ENCODE measurements at places on chromosomes 4 and X. TPM values are rescaled to one million over a fixed set of nuclear protein-coding genes. Genes with fewer than 3 reads are reported as not detected.

GRCh38 chr4:10974371-10974770 is 289.8 kb upstream of the CLNK start:
- no peaks in the 10 kb centered on the region for H3K27me3 ChIP-seq
- H3K4me3 ChIP-seq = no peak overlapping the region
- peaks cover 7% of the 10 kb centered on the region for H3K4me1 ChIP-seq
- no peak overlapping the region for H3K27ac ChIP-seq
- no peaks in the 10 kb centered on the region for H3K36me3 ChIP-seq

- no peak overlapping the region for H3K4me3 ChIP-seq
- H3K27ac ChIP-seq = no peak overlapping the region
- no peaks in the 10 kb centered on the region for H3K36me3 ChIP-seq
- no peaks in the 10 kb centered on the region for H3K27me3 ChIP-seq
- no peak for DNase-seq
- H3K4me1 ChIP-seq = no peaks in the 10 kb centered on the region
Measured at GRCh38 chr4:21012851-21013331, 312.6 kb downstream of the PACRGL start.

GRCh38 chr4:159652871-159653270 is 550.0 kb downstream of the RAPGEF2 start:
- H3K27ac ChIP-seq = no peak overlapping the region
- DNase-seq = no peak
- no peak overlapping the region for H3K4me3 ChIP-seq
- no peaks in the 10 kb centered on the region for H3K4me1 ChIP-seq
- no peaks in the 10 kb centered on the region for H3K27me3 ChIP-seq
- no peaks in the 10 kb centered on the region for H3K36me3 ChIP-seq

- no peaks in the 10 kb centered on the region for H3K27me3 ChIP-seq
- peak overlapping the region; percentile 90 for H3K4me3 ChIP-seq
- DNase-seq = no peak
- no peaks in the 10 kb centered on the region for H3K36me3 ChIP-seq
Measured at GRCh38 chrX:56564164-56564885, 898 bp downstream of the UBQLN2 start.

GRCh38 chr4:148982200-148982599 is 540.0 kb upstream of the NR3C2 start:
- H3K27ac ChIP-seq = no peak overlapping the region
- H3K4me1 ChIP-seq = no peaks in the 10 kb centered on the region
- H3K27me3 ChIP-seq = peaks cover 3% of the 10 kb centered on the region
- H3K4me3 ChIP-seq = no peak overlapping the region

DNA sequence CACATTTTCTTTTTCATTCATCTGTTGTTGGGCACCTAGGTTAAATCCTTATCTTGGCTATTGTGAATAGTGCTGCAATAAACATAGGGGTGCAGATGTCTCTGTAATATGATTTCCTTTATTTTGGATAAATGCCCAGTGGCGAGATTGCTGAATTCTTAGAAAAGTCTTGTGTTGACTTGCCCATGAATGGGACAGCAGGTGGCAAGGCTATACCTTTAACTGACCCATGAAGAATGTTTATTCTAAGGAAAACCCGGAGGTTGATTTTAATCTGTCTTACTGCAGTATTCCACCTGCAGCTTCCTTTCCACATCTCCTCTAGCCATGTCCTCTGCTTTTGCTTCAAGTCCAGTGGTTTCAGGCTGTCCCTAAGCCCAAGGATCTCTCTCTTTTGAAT is 220.6 kb downstream of the SNCA start:
- no peaks in the 10 kb centered on the region for H3K27me3 ChIP-seq
- no peak overlapping the region for H3K27ac ChIP-seq
- no peak for DNase-seq
- peaks cover 17% of the 10 kb centered on the region for H3K4me1 ChIP-seq
- H3K36me3 ChIP-seq = no peaks in the 10 kb centered on the region

GRCh38 chr4:173990869-173991210 is 292.6 kb downstream of the FBXO8 start:
- no peak for DNase-seq
- no peak overlapping the region for H3K27ac ChIP-seq
- H3K4me3 ChIP-seq = no peak overlapping the region
- no peaks in the 10 kb centered on the region for H3K4me1 ChIP-seq
- no peaks in the 10 kb centered on the region for H3K36me3 ChIP-seq
- peaks cover 7% of the 10 kb centered on the region for H3K27me3 ChIP-seq

DNA sequence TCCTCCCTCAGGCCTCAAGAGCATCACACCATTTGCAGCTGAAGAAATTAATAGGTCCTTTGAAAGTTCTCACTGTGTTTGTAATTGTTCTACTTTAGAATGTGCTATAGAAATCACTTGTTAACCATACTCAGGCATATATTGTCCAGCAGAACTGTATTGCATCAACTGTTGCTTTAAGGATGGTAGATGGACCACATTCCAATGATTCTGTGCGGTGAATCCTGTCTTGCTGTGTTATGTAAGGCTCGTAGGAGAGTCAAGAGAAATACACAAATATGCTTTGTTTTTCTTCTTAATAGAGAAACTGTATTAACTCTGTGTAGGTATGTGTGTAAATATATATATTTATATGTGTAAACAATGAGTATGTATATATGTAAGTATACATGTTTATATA is 6.3 kb upstream of the ADGRA3 start:
- H3K4me1 ChIP-seq = no peaks in the 10 kb centered on the region
- H3K4me3 ChIP-seq = no peak overlapping the region
- H3K36me3 ChIP-seq = no peaks in the 10 kb centered on the region
- no peaks in the 10 kb centered on the region for H3K27me3 ChIP-seq

DNA sequence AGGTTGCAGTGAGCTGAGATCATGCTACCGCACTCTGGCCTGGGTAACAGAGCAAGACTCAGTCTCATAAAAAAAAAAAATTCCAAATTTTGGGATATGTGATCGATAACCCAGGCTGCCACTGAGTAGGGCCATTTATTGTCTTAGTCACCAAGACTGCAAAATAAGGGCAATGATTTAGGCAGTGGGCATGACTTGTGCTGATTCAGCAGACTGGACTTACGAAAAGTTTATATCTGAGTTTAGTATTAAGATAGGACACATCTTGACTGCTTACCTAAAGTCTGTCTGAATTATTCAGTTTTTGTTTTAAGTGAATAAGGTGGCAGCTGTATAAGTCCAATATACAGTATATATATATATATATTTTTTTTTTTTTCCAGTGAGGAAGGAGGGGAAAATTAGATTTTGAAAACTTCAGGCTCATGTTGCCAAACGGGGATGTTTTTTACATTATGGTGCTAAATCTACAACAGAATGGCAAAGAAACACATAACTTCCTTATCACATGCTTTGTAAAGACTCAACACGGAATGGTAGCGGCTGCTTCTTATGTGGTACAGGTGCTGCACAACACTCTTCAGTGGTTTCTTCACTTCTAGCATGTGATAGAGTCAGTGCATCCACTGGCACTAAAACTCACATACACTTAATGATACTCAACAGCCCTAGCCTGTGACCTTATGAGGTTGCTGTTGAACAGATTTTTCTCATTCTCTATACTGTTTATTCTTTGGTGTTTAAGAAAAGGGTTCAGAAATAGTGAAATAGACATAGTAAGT is 6.5 kb downstream of the TEX13D start:
- H3K27me3 ChIP-seq = peaks cover 7% of the 10 kb centered on the region
- H3K36me3 ChIP-seq = no peaks in the 10 kb centered on the region
- DNase-seq = no peak

DNA sequence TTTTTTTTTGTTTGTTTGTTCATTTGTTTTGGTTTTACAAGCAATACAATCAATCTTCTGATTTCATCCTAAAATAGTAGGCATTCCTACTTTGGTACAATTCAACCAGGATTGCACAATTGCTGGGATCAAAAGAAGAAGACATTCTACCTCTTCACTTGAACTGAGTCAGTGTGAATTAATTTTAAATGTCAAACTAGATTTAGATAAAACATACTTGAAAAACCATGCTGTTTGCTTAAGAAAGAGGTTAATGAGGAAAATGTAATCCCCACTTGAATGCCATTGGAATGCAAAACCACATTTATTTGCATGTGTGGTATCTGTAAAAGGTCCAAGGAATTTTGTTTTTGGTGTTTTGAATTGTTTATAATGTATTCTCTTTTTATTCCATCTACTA is 40.5 kb downstream of the HAND2 start:
- H3K27me3 ChIP-seq = peaks cover 21% of the 10 kb centered on the region
- H3K27ac ChIP-seq = no peak overlapping the region
- H3K36me3 ChIP-seq = no peaks in the 10 kb centered on the region
- no peak overlapping the region for H3K4me3 ChIP-seq
- peaks cover 5% of the 10 kb centered on the region for H3K4me1 ChIP-seq

GRCh38 chr4:182391111-182391684 is 148.0 kb downstream of the TENM3 start:
- H3K36me3 ChIP-seq = no peaks in the 10 kb centered on the region
- H3K27ac ChIP-seq = no peak overlapping the region
- H3K4me1 ChIP-seq = peaks cover 17% of the 10 kb centered on the region
- DNase-seq = no peak

- H3K36me3 ChIP-seq = peaks cover under 1% of the 10 kb centered on the region
- H3K27ac ChIP-seq = no peak overlapping the region
- no peaks in the 10 kb centered on the region for H3K27me3 ChIP-seq
- no peak for DNase-seq
- no peaks in the 10 kb centered on the region for H3K4me1 ChIP-seq
Measured at GRCh38 chrX:103373581-103373980, 2.8 kb upstream of the BEX3 start.

DNA sequence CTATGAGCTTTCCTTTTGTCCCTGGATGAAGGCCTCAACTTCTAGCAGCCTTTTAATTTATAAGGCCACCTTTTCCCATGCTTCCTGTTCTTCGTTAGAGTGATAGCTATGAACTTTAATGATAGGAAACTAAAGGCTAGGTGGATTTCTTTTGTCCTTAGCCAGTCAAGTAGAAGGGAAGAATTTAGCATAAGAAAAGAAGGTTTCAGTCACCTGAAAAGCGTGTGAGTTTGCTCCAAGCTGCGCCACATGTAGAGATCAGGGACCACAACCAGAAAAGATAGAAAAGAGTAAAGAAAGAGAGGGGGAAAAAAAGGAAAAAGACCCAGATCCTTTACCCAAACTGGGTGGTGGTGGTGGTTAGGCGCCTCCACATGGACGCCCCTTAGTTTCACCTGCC is 28.6 kb downstream of the LUZP4 start:
- no peak overlapping the region for H3K4me3 ChIP-seq
- H3K4me1 ChIP-seq = no peaks in the 10 kb centered on the region
- no peaks in the 10 kb centered on the region for H3K27me3 ChIP-seq

- no peak for DNase-seq
- H3K36me3 ChIP-seq = no peaks in the 10 kb centered on the region
- no peak overlapping the region for H3K4me3 ChIP-seq
- H3K27me3 ChIP-seq = no peaks in the 10 kb centered on the region
- no peaks in the 10 kb centered on the region for H3K4me1 ChIP-seq
- H3K27ac ChIP-seq = no peak overlapping the region
Measured at GRCh38 chrX:39888730-39889129, 209.0 kb downstream of the BCOR start.

GRCh38 chr4:89422441-89422990 is 114.9 kb upstream of the GPRIN3 start:
- H3K27me3 ChIP-seq = peaks cover 3% of the 10 kb centered on the region
- no peak overlapping the region for H3K4me3 ChIP-seq
- no peak overlapping the region for H3K27ac ChIP-seq
- H3K4me1 ChIP-seq = no peaks in the 10 kb centered on the region
- no peaks in the 10 kb centered on the region for H3K36me3 ChIP-seq
- DNase-seq = no peak

GRCh38 chr4:151462554-151462953 is 53.6 kb downstream of the FHIP1A start:
- no peaks in the 10 kb centered on the region for H3K27me3 ChIP-seq
- no peak overlapping the region for H3K4me3 ChIP-seq
- H3K27ac ChIP-seq = no peak overlapping the region
- H3K36me3 ChIP-seq = peaks cover 8% of the 10 kb centered on the region
- no peak for DNase-seq

DNA sequence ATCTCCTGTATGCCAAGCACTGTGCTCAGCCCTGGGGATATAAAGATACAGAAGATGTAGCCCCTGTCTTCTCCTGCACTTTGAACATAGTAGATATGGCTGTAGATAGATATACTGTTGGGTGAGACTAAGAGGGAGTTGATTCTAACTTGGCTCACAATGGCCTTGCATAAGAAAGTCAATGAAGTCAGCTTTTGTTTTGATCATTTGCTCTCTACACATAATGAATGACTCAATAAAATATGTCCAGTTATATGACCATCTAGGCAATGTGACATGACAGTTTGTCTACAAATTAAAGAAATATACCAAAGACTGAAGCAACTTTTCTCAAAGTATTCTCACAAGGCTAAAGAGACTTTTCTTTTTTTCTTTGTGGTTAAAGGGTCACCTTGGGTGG is 147.6 kb upstream of the DIPK2B start:
- H3K27me3 ChIP-seq = no peaks in the 10 kb centered on the region
- H3K27ac ChIP-seq = no peak overlapping the region
- no peaks in the 10 kb centered on the region for H3K4me1 ChIP-seq
- H3K36me3 ChIP-seq = no peaks in the 10 kb centered on the region
- no peak for DNase-seq

GRCh38 chr4:30117433-30117832 is 602.7 kb upstream of the PCDH7 start:
- no peaks in the 10 kb centered on the region for H3K27me3 ChIP-seq
- DNase-seq = no peak
- H3K4me3 ChIP-seq = no peak overlapping the region
- H3K4me1 ChIP-seq = no peaks in the 10 kb centered on the region

The DIPK2B gene
- total RNA-seq = not detected

The CXXC4 gene
- 3.9 TPM for total RNA-seq

The GAGE12C gene
- not detected for total RNA-seq

The MND1 gene
- 15.2 TPM for total RNA-seq

The GCNA gene
- total RNA-seq = 0.79 TPM

The TREX2 gene
- 0.72 TPM for total RNA-seq

The RAB9B gene
- total RNA-seq = 2.8 TPM

Measured in type B pancreatic cell (in vitro differentiated cells).